Activated naive CD8-positive, alpha-beta T cell treated with anti-CD3 and anti-CD28 coated beads for 36 hours (primary cell): ENCODE measurements at places on chromosomes 7 and 10. TPM values are rescaled to one million over a fixed set of nuclear protein-coding genes. Genes with fewer than 3 reads are reported as not detected.

- no peak for DNase-seq
Observed at GRCh38 chr10:73968098-73968521, 29.8 kb upstream of the VCL start.

GRCh38 chr7:106326594-106327537 lies 42.1 kb upstream of the NAMPT start:
- no peak for DNase-seq

SLC26A5 gene
- not detected for total RNA-seq

GRCh38 chr10:116744163-116744753 lies 1.9 kb upstream of the HSPA12A start:
- no peak for DNase-seq

SLC16A9 gene
- total RNA-seq, result 2.4 TPM

GRCh38 chr7:151271699-151272355 lies 23.3 kb upstream of the SMARCD3 start:
- no peak for DNase-seq

GRCh38 chr7:38007096-38007495 lies 86.7 kb downstream of the EPDR1 start:
- no peak for DNase-seq

GRCh38 chr7:18179093-18179492 lies 151.4 kb upstream of the PRPS1L1 start:
- no peak for DNase-seq

GRCh38 chr7:116024826-116025809 lies 5.4 kb downstream of the TFEC start:
- DNase-seq, result no peak

MSANTD7 gene
- 26.5 TPM for total RNA-seq

DNA sequence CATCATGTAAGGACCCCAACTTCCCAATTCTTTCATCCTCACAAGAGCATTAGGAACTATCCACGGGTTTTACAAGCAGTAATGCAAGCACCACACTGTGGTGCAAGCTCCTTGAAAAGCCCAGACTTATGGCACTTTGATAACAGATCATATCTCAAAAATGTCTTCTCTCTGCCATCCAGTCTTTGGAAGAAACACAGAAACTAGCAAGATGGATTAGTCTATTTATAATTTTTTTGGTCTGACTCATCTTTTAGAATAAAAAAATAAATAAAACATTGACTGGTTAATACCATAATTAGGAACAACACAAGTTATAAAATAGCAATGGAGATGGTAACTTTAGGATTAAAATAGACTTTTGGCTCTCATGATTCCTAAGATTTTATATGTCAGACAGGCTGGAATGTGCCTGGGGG lies 49.0 kb upstream of the CALD1 start:
- no peak for DNase-seq

GRCh38 chr7:47008461-47008860 lies 573.5 kb downstream of the TNS3 start:
- DNase-seq, result no peak

DNA sequence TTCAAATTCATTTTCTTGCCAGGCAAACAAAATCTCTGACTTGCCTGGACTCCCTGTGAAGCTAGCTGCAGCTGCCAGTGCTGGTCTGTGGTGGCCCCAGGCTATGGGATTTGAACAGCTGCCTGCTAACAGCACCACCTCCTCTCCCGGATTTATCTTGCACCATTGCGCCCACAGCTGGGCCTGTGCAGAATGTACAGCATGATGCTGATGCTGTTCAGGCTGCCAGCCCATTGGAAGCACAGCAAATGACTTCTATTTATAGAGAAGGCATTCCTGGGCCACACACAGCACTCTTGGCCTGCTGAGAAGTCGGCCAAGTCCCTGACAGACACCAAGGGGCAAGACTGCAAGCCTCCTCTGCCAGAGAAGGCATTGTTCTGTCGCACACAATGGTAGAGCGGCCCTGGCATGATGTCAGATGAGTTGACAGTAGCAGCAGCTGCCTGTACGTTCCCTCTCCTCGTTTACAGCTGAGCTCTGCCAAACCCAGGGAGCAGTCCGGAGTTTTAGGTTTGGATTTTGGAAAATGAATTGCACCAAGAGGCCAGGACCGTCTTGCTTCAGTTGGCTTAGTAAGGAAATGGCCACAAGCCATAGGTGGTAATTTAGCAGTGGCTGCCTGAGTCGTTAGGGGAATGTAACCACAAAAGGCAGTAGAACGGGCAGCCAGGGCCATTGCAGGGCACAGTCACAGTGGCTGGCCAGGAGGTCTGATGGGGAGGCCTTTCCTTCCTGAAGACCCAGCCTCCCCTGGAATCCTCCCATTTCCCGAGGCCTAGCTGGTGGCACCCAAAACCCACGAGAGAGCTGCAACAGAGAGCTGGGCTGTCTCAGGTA lies 38.5 kb downstream of the MTURN start:
- no peak for DNase-seq

- DNase-seq, result no peak
Observed at GRCh38 chr7:5414916-5415315, 8.7 kb downstream of the TNRC18 start.

GIMAP8 gene
- 11.1 TPM for total RNA-seq

DNA sequence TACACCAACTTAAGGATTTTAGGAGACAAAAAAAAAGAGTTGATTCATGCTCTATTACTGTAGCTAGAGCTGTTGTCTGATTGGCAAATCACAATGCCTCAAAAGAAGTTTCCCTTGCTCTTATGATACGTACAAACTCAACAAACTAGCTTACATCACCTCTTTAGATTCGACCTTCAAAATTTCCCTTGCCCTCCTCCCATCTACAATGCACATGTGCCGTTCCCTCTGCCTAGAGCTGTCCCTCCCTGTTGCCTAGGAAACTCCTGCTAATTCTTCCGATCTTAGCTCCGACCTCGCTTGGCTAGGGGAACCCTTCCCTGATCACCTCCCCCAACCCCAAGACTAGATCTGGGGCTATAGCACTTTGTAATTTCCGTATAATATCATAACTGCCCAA lies 55.4 kb downstream of the MAP3K8 start:
- no peak for DNase-seq

DNA sequence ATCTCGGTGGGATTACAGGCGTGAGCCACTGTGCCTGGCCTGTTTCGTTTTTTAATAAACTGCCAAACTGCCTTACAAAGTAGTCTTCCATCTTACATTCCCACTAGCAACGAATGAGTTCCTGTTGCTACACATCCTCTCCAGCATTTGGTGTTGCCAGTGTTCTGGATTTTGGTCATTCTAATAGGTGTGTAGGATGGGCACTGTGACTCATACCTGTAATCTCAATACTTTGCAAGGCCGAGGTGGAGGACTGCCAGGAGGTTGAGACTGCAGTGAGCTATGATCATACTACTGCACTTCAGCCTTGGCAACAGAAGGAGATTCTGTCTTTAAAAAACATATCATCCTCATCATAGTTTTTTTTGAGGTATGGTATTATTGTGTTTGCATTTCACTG lies 21.4 kb upstream of the RSBN1L start:
- no peak for DNase-seq

LLCFC1 gene
- not detected for total RNA-seq

GRCh38 chr10:27794157-27794556 lies 48.5 kb upstream of the MKX start:
- DNase-seq, result no peak

ATRNL1 gene
- total RNA-seq, result 1.0 TPM

DNA sequence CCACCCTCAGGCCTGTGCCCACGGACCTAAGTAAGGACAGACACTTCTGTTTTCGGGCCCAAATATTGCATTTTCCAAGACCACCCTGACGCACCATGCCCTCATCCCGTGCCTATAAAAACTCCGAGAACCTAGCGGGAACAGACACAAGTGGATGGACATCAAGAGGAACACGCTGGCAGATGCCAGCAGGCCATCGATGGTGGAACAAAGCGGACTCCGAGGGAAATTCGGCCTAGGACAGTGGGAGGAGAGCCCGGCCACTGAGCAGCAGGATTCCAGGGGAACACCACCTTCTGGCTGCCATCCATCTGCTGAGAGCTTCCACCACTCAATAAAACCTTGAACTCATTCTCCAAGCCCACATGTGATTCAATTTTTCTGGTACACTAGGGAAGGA lies 243.6 kb upstream of the ZWINT start:
- DNase-seq, result no peak

- DNase-seq, result no peak
Observed at GRCh38 chr7:13894377-13894776, 95.1 kb downstream of the ETV1 start.

HKDC1 gene
- total RNA-seq, result 0.28 TPM

CABCOCO1 gene
- not detected for total RNA-seq

- DNase-seq, result no peak
Observed at GRCh38 chr7:90516257-90516656, 46.8 kb downstream of the PTTG1IP2 start.

IDE gene
- 41.7 TPM for total RNA-seq

TET1 gene
- total RNA-seq, result 0.72 TPM

- no peak for DNase-seq
Observed at GRCh38 chr7:146090023-146090645, 26.5 kb upstream of the CNTNAP2 start.

DNA sequence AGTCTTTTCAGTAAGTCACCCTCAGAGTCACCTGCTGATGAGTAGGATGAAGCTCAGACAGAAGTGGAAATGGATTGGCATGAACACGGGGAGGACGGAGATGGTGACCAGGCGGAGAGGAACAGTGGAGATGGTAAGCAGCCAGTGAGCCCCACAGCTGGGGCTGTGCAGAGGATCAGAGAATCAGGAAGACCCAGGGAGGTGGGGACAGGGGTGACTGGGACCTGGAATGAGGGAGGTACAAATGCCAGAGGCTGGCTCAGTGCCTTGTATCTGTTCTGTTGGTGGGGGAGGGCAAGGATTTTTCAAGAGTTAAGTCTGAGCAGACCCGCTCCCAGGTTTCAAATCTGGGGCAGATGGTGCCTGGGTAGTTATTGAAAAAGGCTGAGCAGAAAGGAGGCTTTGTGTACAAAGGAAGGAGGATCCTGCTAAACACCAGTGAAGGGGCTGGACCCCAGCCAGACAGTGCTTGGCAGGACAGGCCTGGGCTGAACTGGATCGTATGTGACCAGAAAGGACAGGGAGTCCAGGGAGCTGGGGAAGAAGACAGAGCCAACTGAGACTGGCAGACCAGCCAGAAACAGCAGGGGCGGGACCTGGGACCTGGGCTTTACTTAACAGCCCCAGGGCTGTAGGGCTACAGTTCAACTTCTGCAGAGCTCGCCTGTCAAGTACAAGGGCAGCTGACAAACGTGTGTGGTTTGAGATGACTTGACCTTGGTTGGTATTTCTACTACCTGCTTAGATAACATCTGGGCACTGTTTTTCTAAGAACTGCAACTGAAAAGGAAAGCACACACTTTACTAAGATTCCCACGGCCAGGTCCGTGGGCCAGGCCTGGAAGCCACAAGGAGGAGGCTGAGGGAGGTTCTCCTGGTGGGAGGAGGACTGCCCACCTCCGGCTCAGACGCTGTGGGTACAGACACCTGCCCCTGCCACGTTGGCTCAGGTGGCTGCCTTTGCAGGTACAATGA lies 13.2 kb upstream of the FRMPD2 start:
- no peak for DNase-seq
